ENCODE measurements at places on chromosomes 13 and 19.

DNA sequence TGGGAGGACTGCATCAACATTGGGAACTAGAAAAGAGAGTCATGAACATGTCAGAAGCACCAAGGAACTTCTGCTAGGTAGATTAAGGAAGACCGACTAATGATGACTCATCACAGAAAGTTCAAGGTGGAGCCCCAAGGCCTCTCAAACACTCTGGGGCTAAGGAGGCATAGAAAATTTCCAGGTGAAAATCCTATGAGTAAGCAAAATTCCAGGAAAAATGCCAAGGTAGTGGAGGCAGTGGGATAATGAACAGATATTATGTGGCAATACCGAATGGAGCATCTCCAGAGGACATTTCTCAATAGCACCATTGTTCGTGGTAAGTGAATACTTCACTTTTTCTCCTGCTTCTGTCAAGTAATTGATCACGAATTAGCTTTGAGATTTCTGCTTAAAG is 336.5 kb downstream of the MZT1 start:
- no peak for DNase-seq

- no peak for DNase-seq
These were observed 249.4 kb downstream of the PCCA start for GRCh38 chr13:100338275-100338674.

GRCh38 chr13:67147342-67148133 is 82.6 kb downstream of the PCDH9 start:
- DNase-seq: no peak

DNA sequence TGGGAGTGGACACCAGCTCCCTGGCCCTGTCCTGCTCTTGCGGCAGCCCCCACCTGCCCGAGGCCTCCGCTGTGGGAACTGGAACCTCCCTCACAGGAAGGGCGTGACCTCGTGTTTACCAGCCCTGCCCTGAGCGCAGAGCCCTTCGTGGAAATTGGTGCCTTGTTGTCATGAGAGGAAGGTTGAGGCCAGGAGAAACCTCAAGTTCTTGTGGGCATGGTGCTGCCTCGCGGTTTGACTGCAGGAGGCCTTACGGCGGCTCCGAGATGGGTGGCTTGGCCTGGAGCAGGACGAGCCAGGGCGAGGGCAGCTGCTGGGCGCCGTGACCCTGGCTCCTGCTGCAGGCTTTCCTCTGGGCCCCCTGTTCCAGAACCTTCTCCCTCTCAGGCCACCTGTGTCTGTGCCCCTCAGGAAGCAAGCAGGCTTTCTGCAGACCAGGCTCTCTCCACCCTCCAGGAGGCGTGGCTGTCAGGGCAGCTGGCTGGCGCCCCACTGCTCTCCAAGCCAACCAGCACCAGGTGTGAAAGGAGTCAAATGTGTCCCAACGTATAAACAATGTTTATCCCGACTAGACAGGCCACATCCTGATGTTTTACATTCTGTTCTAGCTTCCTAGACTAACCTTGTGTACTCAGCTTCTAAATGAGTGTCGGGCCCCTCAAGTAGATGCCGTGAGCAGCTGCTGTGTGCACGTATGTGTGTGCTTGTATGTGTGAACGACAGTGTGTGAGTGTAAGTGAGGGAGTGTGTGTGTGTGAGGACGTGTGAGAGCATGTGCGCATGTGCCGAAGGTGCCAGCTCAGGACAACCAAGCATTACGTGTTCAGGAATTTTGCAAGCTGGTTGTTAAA is 10.4 kb upstream of the RASA3 start:
- no peak for DNase-seq

DNA sequence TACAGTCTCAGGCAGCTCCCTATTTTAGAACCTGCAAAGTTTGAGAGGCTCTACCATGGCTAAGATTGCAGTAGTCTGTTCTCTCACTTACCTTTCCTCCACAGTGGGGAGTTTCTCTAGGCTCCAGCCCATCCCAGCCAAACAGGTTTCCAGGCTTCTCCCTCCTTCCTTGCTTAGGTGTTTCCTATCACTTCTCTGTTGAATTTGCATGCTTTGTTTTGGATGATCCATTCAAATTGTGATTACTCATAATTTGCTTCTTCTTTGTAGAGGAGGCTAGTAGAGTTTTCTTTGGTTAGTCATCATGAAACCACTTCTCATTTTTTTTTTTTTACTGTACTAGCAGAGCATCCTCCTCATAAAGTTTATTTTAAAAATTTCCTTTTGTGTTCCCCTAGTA is 1242.2 kb upstream of the MIR17HG start:
- no peak for DNase-seq

DNA sequence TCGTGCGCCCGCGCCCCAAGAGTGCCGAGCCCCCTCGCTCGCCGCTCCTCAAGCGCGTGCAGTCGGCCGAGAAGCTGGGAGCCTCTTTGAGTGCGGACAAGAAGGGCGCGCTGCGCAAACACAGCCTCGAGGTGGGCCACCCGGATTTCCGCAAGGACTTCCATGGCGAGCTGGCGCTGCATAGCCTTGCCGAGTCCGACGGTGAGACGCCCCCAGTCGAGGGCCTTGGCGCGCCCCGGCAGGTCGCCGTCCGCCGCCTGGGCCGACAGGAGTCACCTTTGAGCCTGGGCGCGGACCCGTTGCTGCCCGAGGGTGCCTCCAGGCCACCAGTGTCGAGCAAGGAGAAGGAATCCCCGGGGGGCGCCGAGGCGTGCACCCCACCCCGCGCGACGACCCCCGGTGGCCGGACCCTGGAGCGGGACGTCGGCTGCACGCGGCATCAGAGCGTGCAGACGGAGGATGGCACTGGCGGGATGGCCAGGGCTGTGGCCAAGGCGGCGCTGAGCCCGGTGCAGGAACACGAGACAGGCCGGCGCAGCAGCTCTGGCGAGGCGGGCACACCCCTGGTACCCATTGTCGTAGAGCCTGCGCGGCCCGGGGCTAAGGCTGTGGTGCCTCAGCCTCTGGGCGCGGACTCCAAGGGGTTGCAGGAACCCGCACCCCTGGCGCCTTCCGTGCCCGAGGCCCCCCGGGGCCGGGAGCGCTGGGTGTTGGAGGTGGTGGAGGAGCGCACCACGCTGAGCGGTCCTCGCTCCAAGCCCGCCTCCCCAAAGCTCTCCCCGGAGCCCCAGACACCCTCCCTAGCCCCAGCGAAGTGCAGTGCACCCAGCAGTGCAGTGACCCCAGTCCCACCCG is 7.1 kb downstream of the DNASE2 start:
- no peak for DNase-seq

- no peak for DNase-seq
These were observed 921.8 kb downstream of the UQCRFS1 start for GRCh38 chr19:28290963-28291657.

- no peak for DNase-seq
These were observed 921 bp upstream of the POLD1 start for GRCh38 chr19:50383001-50383851.

- no peak for DNase-seq
These were observed 767.2 kb upstream of the SLC10A2 start for GRCh38 chr13:103833294-103833852.

- DNase-seq: no peak
These were observed 122.9 kb upstream of the SPRY2 start for GRCh38 chr13:80463673-80464352.

DNA sequence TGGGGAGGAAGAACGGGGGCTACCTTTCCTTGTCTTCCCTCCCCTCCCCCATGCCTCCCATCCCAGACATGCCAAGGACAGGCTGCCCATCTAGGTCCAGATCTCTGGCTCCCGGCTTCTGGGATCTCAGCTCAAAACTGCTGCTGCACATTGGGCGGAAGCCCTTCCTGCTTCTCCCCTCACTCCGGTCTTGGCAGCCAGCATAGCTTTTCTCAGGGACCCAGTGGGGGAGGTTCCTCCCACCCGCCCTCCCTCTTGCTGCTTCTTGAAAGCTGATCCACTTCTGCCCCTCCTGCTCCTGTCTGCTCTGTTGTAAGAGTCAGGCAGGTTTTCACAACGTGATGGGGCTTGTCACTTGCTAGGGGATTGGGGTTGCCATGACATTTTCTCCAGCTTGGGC is 21.7 kb upstream of the RNF17 start:
- DNase-seq: no peak

GRCh38 chr19:47725759-47726401 is 12.7 kb downstream of the EHD2 start:
- DNase-seq: no peak

- DNase-seq: no peak
These were observed 2.7 kb downstream of the MCOLN1 start for GRCh38 chr19:7524992-7525739.

DNA sequence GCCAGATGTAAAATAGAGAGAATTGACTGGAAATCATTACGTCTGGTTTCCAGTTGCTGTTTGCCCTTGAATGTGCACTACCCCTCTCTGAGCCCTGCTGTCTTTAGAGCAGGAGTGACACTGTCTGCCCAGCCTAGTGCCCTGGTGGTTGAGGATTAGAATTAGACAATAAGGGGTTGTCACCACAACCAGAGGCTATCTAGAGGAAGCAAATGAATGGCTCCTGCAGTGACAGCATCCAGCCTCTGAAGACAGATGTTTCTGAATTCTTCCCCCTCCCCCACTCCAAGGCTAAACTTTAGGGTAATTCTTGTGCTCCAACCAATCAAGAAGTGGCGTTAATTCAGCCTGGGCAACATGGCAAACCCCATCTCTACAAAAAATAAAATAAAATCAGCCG is 2.0 kb downstream of the RAB8A start:
- peak; percentile 50 for DNase-seq

DNA sequence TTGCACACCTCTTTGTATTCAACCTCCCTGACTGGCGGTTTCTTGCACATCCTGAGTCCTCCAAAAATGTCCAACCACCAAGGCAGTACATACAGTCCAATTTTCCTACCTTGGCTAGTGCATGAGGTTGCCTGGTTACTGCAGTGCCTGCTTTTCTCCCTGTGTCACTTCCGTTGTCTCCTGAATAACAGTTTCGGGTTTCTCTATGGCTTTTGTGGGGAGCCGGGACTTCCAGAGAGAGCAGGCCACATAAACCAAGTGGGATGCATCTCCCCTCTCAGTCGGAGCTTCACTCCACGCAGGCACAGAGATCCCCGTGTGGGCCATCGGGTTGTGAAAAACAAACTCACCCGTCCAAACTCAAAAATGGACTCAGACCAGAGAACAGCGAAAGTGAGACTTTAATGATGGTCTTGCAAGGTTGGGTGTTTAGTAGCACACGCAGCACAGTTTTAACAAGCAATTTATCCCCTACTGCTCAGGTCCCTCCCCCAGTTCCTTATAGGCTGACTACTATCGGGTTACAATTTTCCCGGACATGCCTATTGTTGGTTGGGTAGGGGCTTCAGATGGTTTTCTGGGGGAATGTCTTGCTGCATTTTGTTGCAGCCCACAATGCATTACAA is 173.1 kb downstream of the POU4F1 start:
- no peak for DNase-seq

- no peak for DNase-seq
These were observed 2.5 kb upstream of the LRRC8E start for GRCh38 chr19:7885818-7886217.

GRCh38 chr19:2096034-2096479 is at the start of gene MOB3A:
Gene MOB3A, minus strand, starts transcription at chr19:2096326. Its CDS starts 17,766 bp downstream, at chr19:2078560.
- DNase-seq: no peak

- no peak for DNase-seq
These were observed 7.6 kb downstream of the TPRX1 start for GRCh38 chr19:47796785-47797184.

DNA sequence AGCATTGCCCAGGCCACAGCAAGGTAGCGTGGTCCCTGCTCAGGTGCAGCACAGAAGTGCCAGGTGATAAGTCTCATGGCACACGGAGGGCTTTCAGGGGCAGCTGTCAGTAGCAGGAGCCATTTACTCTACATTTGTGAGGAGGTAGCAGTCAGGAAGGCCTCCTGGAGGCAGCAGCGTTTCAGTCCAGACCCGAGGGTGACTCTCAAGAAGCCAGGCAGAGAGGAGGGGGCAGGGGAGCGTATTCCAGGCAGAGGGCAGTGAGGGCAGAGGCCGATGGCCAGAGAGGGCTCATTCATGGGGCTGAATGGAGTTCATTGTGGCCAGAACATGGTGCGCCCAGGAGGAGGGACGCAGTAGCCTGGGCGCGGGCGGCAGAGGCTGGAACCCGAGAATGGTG is 8.9 kb downstream of the PIAS4 start:
- no peak for DNase-seq

DNA sequence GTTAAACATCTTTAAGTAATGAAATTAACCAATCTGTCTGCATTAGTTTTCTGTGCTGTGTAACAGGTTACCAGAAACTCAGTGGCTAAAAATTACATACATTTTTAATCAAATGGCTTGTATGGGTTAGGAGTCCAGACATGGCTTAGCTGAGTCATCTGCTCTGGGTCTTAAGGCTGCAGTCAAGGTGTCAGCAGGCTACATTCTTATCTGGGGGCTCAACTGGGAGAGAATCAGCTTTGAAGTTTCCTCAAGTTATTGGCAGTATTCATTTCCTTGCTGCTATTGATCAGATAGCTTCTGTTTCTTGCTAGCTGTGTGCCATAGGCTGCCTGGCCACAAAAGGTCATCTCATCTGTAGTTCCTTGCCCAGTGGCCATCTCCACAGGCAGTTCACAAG is 1163.0 kb downstream of the DIAPH3 start:
- no peak for DNase-seq

- DNase-seq: no peak
These were observed 110.3 kb upstream of the ABCC4 start for GRCh38 chr13:95411428-95412040.

- DNase-seq: no peak
These were observed 163.5 kb upstream of the SPRY2 start for GRCh38 chr13:80504453-80504852.

GRCh38 chr13:45119469-45119990 is 780 bp upstream of the GTF2F2 start:
- DNase-seq: peak; percentile 65

- no peak for DNase-seq
These were observed 709 bp downstream of the ATP8A2 start for GRCh38 chr13:25372284-25373081.

DNA sequence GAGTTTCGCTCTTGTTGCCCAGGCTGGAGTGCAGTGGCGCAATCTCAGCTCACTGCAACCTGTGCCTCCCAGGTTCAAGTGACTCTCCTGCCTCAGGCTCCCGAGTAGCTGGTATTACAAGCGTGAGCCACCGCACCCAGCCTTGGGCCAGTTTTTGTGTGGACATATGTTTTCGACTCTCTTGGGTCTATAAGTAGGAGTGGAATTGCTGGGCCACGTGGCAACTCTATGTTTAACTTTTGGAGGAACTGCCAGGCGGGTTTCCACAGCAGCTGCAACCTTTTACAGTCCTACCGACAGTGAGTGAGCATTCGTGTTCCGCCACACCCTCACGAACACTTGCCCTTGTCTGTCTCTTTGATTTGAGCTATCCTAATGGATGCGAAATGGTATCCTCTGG is 44.9 kb downstream of the BICRA start:
- no peak for DNase-seq

- no peak for DNase-seq
These were observed 4.4 kb upstream of the NOP53 start for GRCh38 chr19:47740866-47741519.

GRCh38 chr13:30859326-30859725 is 46.7 kb upstream of the MEDAG start:
- DNase-seq: no peak

GRCh38 chr19:40231544-40232424 is 5.3 kb upstream of the CCNP start:
- no peak for DNase-seq

DNA sequence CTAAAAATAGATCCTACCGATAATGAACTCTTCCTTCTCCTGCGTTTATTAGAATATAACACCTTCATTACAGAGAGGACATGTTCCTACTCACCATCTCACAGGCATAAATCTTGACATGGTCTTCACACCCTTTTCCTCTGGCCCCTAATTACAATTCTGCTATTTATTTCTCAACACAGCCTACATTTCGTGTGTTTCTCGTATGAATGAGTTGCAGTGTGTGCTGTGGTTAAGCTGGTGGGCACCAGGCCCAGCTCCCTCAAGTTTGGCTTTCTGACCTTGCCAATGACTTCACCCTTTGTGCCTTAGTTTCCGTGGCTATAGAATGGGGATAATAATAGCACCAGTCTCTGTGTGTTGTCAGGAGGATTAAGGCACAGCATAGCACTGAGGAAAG is 12.3 kb upstream of the KATNAL1 start:
- no peak for DNase-seq
